ENCODE measurements at places on chromosomes 2 and 18. TPM values are rescaled to one million over a fixed set of nuclear protein-coding genes. Genes with fewer than 3 reads are reported as not detected.

DNA sequence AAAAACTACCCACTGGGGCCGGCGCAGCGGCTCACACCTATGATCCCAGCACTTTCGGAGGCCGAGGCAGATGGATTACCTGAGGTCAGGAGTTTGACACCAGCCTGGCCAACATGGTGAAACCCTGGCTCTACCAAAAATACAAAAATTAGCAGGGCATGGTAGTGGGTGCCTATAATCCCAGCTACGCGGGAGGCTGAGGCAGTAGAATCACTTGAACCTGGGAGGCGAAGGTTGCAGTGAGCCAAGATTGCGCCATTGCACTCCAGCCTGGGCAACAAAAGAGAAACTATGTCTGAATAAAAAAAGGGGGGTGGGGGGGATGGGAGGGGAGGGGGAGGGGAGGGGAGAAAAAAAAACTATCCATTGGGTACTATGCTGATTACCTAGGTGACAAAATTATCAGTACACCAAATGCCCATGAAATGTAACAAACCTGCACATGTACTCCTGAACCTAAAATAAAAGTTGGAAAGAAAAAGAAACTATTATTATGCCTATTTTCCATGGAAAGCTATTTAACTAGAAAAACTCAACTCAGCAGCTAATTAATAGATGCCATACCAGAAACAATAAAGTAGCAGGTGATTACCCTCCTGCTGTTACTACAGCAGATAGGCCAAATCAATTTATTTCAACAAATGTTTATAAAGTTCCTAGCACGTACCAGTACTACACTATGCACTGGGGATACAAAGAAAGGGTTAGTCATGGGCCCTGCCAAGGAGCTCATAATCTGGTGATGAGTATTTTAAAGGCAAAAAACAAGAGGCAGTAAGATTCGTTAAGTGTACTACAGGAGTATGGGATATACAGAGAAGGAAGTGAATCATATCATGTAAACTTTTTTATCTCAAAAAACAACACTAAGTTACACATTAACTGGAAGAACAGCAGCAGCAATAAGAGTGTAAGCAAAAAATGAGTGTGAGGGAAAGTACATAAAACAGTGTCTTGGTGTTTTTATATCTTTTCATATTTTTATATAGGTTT, 112.8 kb upstream of the SLC39A10 start:
- no peak for DNase-seq

GRCh38 chr18:13583576-13584550, 142.5 kb downstream of the FAM210A start:
- no peak for DNase-seq

- peak; percentile 84 for DNase-seq
Measured at GRCh38 chr2:215435870-215436704, at the start of gene FN1. Gene FN1, minus strand, starts transcription at chr2:215436068. Its CDS starts 266 bp downstream, at chr2:215435802.

DNA sequence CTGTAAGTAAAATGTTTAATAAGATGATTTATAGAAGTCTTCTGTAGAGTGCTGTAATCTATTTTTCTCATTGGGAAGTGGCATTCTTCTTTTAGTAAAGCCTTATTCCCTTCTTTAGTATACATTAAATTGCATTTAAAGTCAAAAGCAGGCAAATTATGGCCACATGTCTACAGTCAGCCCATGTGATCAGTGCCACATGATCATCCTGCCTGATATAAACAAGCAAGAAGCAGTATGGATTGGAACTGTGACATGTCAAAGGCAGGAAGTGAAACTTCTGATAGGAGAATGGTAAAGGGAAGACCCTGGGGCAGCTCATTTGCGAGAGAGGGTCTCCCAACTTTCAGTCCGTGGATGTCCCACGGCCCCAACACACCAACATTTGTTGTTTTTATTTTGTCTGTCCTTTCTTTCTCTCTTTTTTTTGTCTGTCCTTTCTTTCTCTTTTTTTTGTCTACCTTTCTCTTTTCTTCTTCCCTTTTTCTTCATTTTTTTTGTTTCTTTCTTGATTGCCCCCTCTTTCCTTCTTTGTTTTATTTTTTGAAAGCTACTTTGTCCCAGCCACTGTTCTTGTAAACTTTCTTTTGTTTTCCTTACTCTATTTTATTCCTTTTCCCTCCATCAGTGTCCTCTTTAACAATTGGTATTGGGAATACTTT, 154.9 kb downstream of the DTNA start:
- no peak for DNase-seq

- DNase-seq, result no peak
Measured at GRCh38 chr2:127408807-127409099, 9.5 kb upstream of the PROC start.

DNA sequence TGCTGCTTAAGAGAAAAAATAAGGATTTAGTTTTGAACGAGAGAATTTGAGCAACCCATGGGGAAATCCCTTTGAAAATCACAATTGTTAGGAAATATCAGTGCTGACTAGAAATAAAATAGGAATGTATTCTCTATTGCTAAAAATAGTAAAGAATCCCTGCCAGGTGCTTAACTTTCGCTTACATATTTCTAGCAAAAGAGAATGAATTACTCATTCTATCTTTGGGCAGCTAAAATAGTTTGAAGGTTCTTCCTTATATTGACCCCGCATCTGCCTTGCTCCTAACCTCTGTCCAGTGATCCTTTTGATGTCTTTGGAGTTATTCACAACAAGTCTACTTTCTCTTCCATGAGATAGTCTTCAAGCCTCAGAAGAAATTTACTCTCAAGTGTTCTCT, 103.8 kb downstream of the PLCL1 start:
- DNase-seq, result no peak

- no peak for DNase-seq
Measured at GRCh38 chr18:34754300-34754699, 44.2 kb downstream of the DTNA start.

DNA sequence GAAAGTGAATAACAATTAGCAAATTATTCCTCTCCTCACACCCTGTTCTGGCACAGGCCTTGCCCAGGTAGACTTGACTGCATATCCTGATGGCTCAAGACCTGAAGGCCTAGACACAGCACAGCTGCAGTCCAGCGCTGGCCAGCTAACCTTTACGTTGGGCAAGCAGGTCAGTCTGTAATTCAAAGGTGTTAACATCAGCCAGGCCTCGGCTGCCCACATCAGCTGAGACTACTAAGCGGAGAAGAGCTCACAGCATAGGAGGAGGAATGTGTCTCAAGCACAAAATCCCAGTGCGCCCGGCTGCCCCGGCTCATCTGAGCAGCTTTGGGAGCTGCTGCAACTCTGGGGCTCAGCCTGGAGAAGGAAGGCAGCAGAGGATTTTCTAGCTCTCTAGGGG, 33.5 kb upstream of the OTOF start:
- DNase-seq, result no peak

- DNase-seq, result no peak
Measured at GRCh38 chr2:60058781-60059180, 494.7 kb downstream of the BCL11A start.

DNA sequence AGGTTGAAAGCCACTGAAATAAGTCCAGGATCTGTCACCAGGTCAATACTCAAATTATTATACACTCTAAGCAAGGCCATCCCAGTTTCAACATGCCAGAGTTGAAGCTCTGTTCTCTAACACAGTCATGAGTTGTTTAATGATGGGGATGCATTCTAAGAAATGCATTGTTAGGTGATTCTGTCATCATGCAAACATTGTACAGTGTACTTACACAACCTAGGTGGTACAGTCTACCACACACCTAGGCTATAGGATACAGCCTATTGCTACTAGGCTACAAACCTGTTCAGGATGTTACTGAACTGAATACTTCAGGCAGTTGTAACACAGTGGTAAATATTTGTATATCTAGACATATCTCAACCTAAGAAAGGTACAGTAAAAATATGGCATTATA, 162.2 kb downstream of the BAZ2B start:
- DNase-seq, result no peak

DNA sequence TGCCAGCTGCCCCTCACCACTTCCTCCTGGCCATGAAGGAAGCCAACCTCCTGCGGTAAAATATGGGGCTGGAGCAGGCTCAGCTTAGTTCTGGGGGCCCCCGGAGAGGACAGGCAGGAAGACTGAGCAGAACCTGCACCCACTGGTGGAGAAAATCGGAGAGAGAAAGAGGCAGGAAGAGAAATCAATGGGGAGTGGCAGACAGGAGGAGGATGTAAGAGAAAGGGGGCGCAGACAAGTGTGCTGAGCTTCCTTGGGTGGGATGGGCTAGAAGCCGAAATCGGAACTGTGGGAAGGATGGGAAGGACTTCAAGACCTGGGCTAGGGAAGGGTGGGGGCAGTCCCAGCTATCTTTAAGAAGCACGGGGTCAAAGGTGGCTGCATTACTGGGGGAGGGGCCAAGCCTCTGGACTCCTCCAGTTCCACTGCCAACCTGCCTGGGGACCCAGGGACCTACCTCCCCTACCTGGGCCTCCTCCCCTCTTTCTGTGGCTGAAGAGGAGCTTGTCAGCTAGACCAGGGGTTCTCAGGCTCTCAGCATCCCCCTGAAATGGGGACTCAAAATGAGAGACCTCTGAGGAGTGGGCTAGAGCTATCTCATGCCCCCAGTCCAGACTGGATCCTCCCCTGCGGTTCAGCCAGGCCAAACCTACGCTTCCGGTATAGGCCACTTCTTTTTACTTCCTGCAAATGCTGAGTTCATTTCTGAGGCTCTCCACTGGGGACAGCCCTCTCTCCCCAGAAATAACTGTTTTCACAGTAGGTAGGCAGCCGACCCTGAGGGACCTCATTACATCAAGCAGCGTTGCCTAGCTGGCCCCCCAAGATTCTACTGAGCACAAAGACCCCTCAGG, 33.6 kb upstream of the B3GNT7 start:
- DNase-seq, result no peak

- no peak for DNase-seq
Measured at GRCh38 chr2:71618327-71619113, 165.2 kb downstream of the DYSF start.

GRCh38 chr2:7523481-7524120, 606.4 kb downstream of the RNF144A start:
- peak; percentile 6 for DNase-seq

DNA sequence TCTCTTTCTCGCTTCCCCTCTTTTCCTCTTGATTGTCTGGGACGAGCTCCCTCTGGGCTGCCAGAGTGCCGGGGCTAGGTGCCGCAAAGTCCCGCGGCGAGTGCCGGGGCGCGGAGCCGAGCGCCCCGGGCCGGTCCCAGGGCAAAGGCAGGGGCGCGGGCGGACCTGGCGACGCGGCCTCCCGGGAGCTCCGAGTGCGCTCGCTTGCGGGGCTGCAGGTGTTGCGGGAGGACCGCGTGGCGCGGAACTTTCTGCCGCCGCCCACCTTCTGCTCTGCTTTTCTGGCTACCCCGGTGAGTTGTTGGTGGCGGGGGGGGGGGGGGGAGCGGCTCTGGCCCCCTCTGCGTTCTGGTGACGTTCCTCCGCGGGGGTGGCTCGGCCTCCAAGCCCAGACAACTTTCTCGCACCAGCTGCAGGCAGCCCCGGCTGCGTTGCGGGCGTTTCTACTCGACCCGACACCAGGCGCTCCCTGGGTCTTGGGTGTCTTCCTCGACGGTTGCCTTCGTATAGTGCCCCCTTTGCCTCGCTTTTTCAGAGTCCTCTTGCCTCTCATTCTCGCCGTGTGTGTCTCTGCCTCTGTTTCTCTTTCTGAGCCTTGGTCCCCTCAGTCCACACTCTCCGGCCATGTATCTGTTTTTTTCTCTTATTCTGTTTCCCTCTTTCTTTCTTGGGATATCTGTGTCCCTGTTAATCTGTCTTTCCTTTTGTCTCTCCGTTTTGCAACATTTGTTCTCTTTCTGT, 759 bp downstream of the GALNT13 start:
- DNase-seq, result no peak

GRCh38 chr2:216109962-216110614, 940 bp downstream of the XRCC5 start:
- DNase-seq, result no peak

- DNase-seq, result no peak
Measured at GRCh38 chr2:233280114-233280693, 27.4 kb upstream of the SAG start.

GRCh38 chr2:206456078-206456754, 12.9 kb downstream of the ADAM23 start:
- no peak for DNase-seq

DNA sequence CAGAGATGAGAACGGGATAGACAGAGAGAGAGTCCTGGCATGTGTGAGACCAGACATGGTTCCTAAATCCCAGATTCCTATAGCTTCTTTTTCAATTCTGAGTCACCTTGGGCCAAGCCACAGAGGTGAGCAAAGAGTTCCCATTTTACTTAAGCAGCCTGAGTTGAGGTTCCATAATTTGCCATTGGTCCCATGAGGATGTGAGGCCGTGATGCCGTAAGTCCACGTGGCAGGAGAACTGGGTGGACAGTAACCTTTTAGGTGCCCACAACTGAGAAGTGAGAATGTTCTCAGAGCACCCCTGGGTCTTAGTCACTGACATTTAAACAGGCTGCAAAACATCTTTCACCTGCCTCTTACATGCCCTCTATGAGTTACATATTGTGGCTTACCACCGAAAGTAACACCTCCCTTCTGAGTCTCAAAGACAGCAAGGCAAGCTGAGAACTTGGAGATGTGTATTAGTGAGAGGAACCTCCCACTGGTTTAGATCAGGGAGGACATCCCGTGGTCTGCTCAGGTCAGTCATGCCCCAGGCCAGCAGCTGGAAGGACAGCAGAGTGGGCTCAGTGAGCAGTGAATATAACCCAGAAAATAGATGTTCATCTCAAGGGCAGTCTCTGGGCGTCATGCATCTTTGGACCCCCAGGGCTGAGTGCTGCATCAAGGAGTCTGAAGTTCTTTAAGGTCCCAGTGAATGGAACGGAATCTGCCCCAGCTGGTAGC, 127.9 kb upstream of the LGALSL start:
- DNase-seq, result no peak

DNA sequence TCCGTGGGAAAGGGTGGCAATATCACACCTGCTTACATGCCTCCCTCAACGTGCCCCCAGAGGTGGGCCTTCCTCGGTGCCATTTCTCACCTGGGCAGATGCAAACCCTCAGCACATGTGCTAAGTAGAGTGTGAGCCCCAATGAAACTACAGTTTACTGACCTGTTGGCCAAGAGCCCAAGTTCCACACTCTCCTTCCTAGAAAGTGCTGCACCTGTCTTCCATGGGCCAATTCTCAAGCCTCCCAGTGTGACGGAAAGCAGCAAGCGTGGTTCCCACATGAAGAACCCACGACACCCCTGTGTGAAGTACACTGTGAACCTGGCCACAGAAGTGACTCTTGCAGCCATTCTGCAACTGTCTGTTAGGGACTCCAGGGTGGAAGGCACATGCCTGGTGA, 73.7 kb downstream of the UXS1 start:
- no peak for DNase-seq

The AQP12A gene
- not detected for polyA plus RNA-seq

The COPS8 gene
- polyA plus RNA-seq, result 88.0 TPM

The VWA3B gene
- polyA plus RNA-seq, result 1.1 TPM

The WDFY1 gene
- 59.7 TPM for polyA plus RNA-seq

The PIEZO2 gene
- polyA plus RNA-seq, result 17.9 TPM

The GCG gene
- not detected for polyA plus RNA-seq

The EFR3B gene
- 7.5 TPM for polyA plus RNA-seq

The CPLX4 gene
- 0.16 TPM for polyA plus RNA-seq

The DSC3 gene
- polyA plus RNA-seq, result 3.3 TPM

The TUBA3E gene
- not detected for polyA plus RNA-seq

Data from renal cortex interstitium (tissue), 15 donors.